ENCODE measurements at places on chromosomes 13 and 19.
A peak's percentile ranks its signal among the peaks of the same experiment; 100 is the strongest.

DNA sequence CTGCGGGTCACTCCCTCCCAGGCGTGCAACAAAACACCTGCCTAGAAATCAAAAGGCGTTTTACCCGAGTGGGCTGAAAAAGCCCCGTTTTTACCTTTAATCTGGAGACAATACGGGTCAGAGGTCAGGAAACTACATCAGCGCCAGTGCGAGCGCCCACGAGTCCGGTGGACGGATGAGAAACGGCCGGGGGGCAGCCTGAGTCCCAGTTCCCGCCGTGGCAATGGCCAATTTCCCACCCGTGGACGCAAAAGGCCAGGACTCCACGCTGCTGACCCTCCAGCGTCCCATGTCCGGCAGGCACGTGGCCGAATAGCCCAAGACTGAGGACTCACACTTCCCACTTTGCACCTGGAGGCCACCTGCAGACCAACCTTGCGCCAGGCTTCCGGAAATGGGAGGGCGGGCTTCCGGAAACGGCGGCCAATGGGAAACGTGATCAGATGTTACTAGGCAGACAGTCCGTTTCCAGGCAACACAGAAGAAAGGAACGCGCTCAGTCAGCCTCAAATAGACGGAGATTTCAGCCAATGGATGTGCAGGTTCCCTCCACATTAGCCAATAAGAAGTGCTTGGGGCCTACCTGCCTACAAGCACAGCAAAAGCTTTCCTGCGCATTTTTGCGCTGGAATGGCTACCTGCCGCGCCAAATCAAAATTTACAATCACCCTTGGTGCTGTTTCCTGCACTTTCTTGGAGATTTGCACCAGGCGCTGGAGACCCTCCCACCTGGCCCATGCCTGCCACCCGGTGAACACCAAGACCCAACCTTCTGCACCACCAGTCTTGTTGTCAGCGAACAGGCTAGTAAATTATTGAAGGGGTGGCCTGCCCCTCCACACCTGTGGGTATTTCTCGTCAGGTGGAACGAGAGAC is 47.4 kb downstream of the ZFP14 start:
- no peak for DNase-seq

DNA sequence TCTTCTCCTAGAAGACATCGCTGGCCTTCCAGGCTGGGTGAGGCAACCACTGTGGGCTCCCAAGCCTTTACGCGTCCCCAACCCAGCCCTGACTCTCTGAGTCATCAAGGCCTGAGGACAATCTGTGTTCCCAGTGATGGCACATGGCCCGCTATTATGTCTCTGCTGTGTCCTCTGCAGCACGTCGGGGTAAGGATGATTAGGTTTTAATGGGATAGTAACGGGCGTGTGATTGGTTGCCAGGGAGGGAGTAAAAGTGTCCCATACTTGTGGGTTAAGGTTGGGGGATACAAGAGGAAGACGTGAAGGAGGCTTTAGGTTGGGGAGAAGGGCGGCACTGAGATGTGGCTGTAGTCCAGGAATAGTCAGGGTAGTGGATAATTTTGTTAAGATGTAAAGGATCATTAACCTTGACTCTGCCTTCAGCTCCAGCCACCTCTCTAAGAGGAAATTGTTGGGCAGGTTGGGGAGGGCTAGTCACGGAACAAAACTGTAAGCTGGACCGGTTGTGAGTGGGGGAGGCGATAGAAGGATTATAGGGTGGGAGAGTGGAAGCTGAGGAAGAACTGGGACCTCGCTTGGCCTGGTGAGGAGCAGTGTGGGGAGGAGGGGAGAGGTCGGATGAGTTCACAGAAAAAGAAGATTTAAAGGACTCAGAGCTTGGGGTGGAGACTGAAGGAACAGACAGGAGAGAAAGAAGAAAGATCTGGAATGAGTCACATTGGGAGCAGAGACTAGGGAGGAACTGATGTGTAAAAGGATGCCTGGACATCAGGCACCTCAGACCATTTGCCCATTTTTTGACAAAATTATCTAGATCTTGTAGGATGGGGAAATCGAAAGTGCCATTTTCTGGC is 27.9 kb upstream of the IGFL1 start:
- no peak for DNase-seq

DNA sequence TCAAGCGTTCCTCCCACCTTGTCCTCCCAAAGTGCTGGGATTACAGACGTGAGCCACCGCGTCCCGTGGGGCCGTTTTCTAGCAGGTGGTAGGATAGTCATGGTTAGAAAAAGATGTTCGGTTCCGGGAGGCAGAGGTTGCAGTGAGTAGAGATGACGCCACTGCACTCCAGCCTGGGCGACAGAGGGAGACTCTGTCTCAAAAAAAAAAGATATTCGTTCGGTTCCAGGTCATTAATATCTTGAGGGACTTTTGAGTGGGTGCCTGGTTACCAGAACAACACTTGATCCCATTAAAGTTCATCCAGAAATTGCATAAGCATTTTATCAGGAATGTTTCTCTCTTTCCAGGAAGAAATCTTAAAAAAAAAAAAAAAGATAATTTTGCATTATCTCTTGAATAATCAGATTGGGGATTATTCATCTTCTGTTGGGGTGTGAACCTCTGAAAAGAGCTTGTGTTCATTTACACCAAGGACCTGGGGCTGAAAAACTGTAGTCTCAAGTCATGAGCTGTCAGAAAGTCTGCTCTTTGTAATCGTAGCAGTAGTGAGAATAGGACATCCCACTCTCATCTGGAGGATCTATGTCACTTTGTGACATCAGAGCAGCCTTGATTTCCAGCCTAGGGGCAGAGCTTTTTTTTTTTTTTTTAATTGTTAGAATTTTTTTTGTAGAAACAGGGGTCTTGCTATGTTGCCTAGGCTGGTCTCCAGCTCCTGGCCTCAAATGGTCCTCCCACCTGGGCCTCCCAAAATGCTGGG is 1.0 kb upstream of the ETHE1 start:
- no peak for DNase-seq

- no peak for DNase-seq
Measured at GRCh38 chr19:4844348-4845179, 13.1 kb upstream of the TICAM1 start.

DNA sequence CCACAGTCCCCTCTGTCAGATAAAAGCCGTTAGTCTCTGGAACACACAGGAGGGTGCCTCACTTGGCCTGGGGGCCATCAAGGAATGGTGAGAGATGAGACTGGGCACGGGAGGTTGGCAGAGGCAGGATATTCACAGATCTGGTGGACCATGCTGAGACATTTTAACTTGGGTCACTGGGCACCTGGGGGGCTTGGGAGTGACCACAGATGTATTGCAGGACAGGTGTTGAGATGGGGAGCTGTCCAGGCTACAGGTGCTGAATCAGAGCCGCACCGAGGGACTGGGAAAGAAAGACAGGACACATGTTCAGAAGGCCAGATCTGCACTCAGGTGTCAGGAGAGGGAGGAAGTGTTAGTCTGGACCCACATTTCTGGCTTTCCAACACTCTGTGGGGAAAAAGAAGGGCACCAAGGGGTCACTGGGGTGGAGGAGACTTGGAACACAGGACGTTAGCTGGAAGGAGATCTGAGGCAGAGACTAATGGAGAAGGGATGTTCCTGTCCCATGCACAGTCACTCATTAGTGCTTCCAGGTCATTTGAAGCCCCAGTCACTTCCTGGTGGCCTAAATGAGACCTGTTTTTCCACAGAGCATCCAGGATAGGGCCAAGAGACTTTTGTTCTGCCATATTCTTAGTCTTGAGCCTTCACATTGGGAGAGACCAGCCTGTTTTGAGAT is 56.1 kb downstream of the CHST8 start:
- DNase-seq, result peak; percentile 5

- DNase-seq, result no peak
Measured at GRCh38 chr19:51573331-51573730, 2.2 kb downstream of the ZNF175 start.

GRCh38 chr13:91740756-91741155 is 342.3 kb downstream of the GPC5 start:
- no peak for DNase-seq

- no peak for DNase-seq
Measured at GRCh38 chr13:49246850-49247642, 679 bp upstream of the CDADC1 start.

DNA sequence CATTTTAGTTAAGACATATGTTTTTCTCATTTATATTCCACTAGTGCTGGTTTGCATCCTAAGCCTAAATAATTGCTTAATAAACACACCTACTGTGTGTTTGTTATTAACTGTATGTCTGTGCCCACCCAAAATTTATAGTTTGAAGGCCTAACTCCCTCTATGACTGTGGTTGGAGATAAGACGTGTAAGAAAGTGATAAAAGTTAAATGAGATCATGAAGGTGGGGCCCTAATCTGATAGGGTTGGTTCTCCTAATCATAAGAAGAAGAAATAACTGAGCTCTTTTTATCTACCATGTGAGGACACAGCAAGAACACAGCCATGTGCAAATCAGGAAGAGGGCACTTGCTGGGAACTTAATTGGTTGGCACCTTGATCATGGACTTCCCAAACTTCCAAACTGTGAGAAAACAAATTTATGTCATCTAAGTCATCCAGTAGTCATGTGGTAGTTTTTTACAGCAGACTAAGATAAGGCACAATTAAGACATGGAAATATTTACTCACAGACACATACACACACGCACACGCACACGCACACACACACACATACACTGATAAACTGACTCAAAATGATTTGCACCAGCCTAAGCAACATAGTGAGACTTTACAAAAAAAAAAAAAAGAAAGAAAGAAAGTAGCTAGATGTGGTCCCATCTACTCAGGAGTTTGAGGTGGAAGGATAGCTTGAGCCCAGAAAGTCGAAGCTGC is 662.1 kb downstream of the PCDH9 start:
- DNase-seq, result no peak

GRCh38 chr13:40599747-40600146 is 66.7 kb downstream of the FOXO1 start:
- DNase-seq, result no peak

DNA sequence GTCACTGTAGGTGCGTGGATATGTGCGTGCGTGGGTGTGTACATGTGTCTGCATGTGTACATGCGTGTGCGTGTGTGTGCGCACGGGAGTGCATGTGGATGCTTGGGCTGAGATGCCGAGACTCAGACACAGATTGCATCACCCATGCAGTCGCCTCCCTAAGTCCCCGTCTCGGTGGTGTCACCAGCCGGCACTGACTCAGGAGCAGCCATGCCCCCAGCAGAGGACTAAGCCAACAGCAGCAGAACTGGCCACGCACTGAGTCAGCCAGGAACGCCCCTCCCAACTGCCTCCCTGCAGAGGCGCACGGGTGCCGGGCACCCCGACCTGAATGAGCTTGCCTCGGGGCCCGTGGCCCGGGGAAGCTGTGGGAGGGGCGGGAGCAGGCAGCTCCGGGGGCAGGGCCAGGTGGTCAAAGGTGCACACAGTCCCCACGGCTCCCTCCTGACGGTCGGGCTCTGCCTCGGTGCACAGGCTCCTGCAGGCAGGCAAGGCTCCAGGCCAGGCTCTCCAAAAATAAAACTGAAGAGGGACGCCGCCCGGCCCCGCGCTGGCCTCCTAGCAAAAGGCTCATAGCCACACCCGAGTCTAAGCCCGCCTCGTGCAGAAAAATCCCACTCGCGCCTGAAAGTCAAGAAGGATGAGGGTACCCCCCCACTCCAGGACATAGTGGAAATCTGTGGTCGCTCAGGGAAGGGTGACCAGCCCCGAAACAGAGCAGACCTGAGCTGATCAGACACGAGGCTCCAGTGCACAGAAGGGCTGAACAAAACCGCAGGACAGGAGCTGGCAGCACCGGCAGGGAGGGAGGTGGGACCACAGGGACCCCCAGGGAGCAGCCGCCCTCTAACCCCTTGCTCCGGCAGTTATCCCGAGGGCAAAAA is 49.2 kb downstream of the GADD45B start:
- no peak for DNase-seq

DNA sequence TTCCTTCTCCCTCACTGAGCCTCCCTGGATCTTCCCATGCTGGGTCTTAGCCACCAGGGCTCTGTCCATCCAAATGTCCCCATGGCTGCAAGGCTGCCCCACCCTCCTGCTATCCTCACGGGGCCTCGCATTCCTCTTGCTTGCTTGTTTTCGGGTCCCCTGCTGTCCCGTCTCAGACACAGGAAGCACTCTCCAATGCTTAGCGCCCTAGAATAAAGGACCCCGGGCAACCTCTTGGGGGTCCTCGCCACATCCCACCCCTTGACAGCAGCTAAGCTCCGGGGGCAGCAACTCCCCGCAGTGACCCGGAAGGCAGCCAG is 23.7 kb downstream of the SH3GL1 start:
- DNase-seq, result no peak

DNA sequence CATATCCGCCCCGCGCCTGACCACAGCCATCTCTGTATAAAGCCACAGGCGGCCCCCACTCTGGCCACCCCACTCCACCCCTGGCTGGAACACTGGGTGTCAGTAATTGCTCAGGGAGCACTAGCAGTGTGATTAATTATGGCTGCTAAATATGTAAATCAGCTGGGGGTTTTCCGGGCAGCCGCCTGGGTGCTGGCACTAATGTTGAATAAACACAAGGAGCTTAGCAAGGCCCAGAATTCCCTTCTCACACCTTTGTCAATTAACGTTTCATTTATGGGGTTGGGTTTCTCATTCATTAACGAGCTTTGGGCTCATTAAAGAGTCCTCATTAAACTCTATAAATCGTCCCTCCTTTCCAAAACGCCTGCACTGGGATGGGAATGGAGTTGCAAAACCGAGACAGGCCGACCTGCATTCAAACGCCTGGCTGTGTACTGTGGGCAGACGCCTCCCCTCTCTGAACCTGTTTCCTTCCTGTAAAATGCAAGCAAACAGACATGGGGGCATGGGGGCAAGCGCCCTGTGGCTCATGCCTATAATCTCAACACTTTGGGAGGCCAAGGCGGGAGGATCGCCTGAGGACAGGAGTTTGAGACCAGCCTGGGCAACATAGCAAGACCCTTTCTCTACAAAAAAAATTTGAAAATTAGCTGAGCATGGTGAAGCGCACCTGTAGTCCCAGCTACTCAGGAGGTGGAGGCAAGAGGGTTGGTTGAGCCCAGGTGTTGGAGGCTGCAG is 17.7 kb upstream of the OLFM2 start:
- DNase-seq, result no peak

DNA sequence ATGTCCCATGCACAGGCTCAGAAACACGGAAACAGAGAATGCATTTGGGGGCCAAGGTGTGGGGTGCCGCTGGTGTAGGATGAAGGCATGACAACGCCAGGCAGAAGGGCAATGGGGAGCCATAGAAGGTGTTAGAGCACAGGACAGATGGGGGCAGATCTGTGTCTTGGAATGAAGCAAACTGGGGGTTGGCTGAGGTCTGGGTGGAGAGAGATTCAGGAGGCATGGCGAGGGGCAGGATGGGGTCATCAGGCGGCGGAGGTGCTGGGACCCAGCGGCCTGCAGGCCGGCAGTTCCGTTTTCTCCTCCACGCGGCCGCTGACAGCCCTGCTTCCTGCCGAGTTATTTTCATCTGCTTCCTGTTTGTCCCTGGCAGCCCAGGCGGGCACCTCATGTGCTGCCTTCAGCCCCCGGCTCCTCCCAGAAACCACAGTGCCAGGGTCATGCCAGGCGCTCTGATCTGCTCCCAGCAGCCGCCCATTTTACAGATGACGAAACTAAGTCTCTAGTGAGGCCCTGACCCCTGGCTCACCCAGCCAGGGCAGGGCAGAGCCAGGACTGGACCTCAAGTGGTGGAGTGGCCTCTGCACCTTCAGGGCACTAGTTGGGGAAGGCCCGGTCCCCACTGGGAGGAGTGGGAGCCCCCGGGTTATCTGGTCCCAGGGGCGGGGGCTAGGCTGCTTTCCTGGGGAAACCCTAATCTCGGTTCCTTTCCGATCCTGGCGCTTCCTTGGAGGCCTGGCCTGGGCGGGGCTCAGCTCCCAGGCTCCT is 2.2 kb downstream of the ARHGAP45 start:
- DNase-seq, result peak; percentile 96

Measured in KBM-7 (cell line).